Glomerular endothelial cell (primary cell): ENCODE measurements at places on chromosomes 16 and 17. TPM values are rescaled to one million over a fixed set of nuclear protein-coding genes. Genes with fewer than 3 reads are reported as not detected.

- DNase-seq, result no peak
These were observed at the start of gene SNTB2 for GRCh38 chr16:69186642-69187445. Gene SNTB2, plus strand, starts transcription at chr16:69187164. Its CDS starts 3 bp downstream, at chr16:69187167.

GRCh38 chr17:77364381-77364911 is 223.7 kb downstream of the SEC14L1 start:
- DNase-seq, result no peak

- DNase-seq, result no peak
These were observed 41.5 kb upstream of the YPEL2 start for GRCh38 chr17:59289981-59290301.

The ZSCAN10 gene
- total RNA-seq, result not detected in 2 replicates

The MMP15 gene
- 41.2 and 60.8 TPM in 2 replicates for total RNA-seq
